ENCODE measurements at places on chromosomes 5 and 9. TPM values are rescaled to one million over a fixed set of nuclear protein-coding genes. Genes with fewer than 3 reads are reported as not detected.
A peak's percentile ranks its signal among the peaks of the same experiment; 100 is the strongest.

The PCAT7 gene
- not detected for total RNA-seq

DNA sequence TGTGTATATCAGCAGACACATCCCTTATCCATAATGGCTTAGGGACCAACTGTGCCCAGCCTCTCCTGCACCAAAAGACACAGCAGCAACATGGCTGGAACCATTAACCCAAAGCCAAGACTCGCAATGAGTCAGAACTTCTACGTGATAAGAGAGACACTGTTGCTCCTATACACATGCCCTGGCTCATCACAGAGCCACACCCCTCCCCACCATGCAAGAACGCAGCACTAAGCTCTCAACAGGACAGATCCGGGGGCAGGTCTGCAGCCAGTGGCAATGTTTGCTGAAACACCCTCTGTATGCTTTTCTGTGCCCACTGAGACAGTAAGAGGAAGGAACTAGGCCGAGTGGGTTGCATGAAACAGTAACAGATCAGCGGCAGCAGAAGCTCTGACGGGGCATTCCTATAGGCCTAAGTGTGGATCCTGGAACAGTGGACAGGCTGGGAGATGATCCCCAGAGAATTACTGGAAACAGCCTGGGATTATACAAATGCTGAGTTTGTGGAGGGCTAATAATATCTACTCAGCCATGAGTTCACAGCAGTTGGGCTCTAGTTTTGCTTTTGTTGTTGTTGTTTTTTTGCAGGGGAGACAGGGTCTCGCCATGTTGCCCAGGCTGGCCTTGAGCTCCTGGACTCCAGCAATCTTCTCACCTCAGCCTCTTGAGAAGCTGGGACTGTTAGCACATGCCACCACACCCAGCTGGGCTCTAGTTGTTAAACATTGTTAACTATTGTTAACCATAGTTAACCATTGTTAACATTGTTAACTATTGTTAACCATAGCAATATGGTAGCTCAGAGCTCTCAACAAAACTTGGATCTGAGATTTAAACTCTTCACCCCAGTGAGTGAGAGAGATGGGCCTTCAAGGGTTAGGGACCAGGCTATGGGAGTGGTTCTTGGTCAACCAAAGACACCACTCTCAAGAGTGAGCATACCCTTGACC, 41.0 kb downstream of the B4GALT1 start:
- H3K4me3 ChIP-seq, result no peak overlapping the region
- no peaks in the 10 kb centered on the region for H3K27me3 ChIP-seq
- peak overlapping the region; percentile 36 for H3K27ac ChIP-seq
- no peak for DNase-seq

DNA sequence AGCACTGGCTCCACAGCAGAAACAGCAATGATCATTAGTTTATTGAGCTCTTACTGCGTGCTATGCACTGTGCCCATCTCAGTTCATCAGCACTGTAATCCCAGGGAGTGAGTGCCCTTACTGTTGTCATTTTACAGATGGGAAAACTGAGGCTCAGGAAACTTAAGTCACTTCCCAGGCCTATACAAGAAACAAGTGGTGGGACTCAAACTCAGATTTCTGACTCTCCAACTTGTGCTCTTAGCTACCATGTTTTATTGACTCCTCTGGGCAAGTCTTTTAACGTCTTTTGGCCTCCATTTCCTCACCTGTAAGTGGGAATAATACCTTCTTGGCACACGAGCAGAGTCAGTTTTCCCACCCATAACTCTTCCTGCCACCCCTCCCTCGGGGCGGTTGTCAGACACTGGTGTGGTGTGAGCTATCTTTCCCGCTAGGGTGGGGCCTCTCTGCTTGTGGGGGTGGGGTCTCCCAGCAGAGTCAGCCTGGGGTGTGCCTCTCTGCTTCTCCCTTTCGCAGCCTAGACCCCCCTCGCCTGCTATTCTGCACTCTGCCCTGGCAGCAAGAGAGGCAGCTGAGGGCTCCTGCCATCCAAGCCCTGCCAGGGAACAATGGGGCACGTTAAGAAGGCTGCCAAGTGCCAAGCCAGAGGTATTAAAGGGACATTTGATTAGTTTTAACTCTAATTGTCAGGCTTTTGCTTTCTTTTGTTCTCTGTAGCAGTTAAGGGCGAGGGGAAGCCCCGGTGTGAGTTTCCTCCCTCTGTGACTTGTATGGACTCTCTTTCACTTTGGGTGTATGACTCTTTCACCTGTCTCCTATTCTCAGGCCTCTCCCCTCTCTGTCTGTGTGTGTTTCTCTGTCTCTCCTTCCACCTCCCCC, 12.1 kb downstream of the GALNT10 start:
- DNase-seq, result peak; percentile 44
- H3K36me3 ChIP-seq, result no peaks in the 10 kb centered on the region
- H3K27me3 ChIP-seq, result no peaks in the 10 kb centered on the region
- no peak overlapping the region for H3K4me3 ChIP-seq

GRCh38 chr5:165076686-165077085, 1571.3 kb downstream of the MAT2B start:
- H3K4me3 ChIP-seq, result no peak overlapping the region
- no peak overlapping the region for H3K27ac ChIP-seq
- H3K36me3 ChIP-seq, result no peaks in the 10 kb centered on the region
- no peak for DNase-seq
- H3K27me3 ChIP-seq, result no peaks in the 10 kb centered on the region

GRCh38 chr5:67844924-67845323, 370.6 kb upstream of the PIK3R1 start:
- no peak for DNase-seq
- H3K4me3 ChIP-seq, result no peak overlapping the region
- H3K27me3 ChIP-seq, result no peaks in the 10 kb centered on the region

The GARNL3 gene
- total RNA-seq, result 17.3 TPM

DNA sequence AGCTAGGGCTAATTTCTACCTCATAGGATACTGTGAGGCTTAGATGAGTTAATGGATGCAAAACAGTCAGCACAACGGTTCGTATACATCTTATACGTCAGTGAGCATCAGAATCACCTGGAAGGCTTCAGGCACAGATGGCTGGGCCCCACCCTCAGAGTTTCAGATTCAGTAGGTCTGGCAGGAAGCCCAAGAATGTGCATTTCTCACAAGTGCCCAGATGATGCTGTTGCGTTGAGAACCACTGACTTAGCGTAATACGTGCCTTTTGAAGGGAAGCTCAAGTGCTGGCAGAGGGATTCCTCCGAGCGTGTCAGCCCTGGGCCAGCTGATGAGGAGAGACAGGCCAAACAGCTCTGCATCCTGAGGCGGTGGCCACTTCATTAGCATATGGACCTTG, 117.1 kb upstream of the WWC1 start:
- peak; percentile 92 for DNase-seq
- no peaks in the 10 kb centered on the region for H3K36me3 ChIP-seq
- H3K4me1 ChIP-seq, result peaks cover 50% of the 10 kb centered on the region
- no peak overlapping the region for H3K4me3 ChIP-seq
- H3K27me3 ChIP-seq, result no peaks in the 10 kb centered on the region

Data from thyroid gland (tissue), 4 donors.